ENCODE measurements at places on chromosomes 16 and 17. TPM values are rescaled to one million over a fixed set of nuclear protein-coding genes. Genes with fewer than 3 reads are reported as not detected.

GRCh38 chr17:1267471-1267943, 2.7 kb upstream of the BHLHA9 start:
- DNase-seq, result no peak

Gene TVP23A
- total RNA-seq, result not detected

GRCh38 chr17:16197276-16197675, 18.1 kb downstream of the NCOR1 start:
- no peak for DNase-seq

DNA sequence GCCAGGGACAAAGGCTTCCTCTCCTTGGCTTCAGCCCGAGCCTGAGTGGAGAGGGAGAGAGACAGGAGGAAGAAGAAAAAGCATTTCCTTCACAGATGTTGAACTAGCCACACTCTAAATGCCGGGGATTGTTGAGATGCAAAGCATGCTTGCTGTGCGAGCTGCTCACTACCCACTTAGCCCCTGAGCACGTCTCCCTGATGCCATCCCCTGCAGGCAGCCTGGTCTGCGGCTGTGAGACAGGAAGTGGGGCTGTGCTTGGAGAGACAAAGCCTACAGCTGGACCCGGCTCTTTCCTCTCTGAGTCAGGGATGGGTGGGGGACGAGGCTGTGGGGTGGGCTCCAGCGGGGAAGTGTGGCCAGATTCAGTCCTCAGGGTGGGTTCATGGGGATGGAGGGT, 13.7 kb downstream of the WNT9B start:
- no peak for DNase-seq

DNA sequence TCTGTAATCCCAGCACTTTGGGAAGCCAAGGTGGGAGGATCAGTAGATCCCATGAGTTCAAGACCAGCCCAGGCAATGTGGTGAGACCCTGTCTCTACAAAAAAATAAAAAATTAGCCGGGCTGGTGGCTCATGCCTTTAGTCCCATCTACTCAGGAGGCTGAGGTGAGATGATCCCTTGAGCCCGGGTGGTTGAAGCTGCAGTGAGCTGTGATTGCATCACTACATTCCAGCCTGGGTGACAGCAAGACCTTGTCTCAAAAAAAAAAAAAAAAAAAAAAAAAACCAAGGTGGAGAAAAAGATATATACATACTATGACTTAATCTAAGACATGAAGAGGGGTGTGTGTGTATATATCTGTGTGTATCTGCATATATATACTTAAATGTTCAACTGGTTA, 26.7 kb downstream of the BBS2 start:
- DNase-seq, result no peak

DNA sequence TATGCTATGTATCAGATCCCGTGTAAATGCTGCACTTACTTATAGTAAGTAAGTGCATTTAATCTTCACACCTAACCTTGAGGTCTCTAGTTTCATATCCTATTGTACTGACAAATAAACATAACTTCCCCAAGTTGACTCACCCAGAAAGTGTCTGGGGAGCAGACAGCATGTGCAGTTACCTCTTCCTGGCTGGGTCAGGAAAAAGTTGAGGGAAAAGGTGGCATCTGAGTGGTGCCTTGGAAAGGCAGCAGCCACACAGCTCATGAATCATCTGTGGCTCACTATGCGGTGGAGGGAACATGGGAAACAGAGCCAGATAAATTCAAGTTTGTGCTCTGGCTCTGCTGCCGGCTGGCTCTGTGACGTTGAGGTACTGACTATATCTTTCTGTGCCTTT, 382.0 kb upstream of the DYNLRB2 start:
- no peak for DNase-seq

Gene ZACN
- 0.48 TPM for total RNA-seq

GRCh38 chr16:50988441-50988840, 162.6 kb downstream of the SALL1 start:
- DNase-seq, result no peak

- no peak for DNase-seq
Measured at GRCh38 chr16:12150600-12150999, 174.1 kb downstream of the SNX29 start.

Gene MXRA7
- total RNA-seq, result 3.9 TPM

Gene EVPL
- 0.32 TPM for total RNA-seq

DNA sequence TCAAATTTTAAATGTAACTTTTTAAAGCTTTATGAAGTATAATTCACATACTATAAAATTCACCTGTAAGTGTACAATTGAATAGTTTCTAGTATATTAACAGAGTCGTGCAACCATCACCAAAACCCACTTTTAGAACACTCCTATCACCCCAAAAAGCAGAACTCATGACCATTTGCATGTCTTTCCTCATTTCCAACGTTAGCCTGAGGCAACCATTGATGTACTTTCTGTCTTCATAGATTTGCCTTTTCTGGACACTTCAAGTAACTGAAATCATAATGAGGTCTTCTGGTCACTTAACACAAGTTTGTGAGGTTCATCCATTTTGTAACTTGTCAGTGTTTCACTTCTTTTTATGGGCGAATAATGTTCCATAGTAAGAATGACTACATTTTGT, 33.2 kb downstream of the METTL16 start:
- no peak for DNase-seq

DNA sequence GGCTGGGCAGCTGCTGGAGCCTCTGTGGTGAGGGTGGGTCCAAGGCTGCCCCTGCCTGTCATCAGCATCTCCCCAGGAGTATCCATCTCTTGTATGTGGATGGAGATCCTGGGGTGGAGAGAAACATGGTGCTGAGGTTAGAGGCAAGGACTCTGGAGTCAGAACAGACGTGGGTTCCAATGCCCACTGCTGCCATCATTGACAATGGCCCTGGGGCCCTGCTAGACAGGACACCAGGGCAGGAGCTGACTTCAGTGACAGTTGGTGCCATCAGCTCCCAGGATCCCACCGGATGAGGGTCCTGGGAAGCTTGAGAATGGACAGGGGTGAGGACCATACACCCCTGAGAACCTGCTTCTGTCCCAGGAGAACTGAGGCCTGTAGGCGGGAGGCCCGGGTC, 15.6 kb downstream of the MYLK3 start:
- no peak for DNase-seq

Gene DHRS7C
- total RNA-seq, result not detected

Gene PPY
- not detected for total RNA-seq

DNA sequence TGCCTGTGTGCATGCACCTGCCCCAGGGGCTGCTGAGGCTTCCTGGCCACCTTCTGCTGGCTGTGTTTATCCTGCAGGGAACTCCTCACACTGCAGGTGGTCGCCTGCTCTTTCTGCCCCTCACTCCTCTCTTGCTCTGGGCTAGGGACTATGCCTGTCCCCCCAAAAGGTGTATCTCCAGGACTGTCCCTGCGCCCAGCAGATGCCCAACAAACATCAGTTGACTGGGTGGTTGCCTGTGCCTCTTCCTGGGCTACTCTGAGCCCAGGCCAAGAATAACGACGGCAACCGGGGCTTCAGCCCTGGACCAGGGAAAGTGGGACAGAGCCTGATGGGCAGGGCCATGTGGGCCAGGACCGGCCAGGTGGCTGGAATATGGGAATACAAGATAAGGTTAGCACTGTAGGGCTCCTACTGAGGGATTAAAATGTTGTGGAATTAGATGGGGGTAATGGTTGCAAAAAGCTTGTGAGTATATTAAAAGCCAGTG, 55.4 kb downstream of the VAC14 start:
- no peak for DNase-seq

Gene SLC12A3
- total RNA-seq, result not detected

Gene NGFR
- 0.07 TPM for total RNA-seq

Gene CBFA2T3
- not detected for total RNA-seq

DNA sequence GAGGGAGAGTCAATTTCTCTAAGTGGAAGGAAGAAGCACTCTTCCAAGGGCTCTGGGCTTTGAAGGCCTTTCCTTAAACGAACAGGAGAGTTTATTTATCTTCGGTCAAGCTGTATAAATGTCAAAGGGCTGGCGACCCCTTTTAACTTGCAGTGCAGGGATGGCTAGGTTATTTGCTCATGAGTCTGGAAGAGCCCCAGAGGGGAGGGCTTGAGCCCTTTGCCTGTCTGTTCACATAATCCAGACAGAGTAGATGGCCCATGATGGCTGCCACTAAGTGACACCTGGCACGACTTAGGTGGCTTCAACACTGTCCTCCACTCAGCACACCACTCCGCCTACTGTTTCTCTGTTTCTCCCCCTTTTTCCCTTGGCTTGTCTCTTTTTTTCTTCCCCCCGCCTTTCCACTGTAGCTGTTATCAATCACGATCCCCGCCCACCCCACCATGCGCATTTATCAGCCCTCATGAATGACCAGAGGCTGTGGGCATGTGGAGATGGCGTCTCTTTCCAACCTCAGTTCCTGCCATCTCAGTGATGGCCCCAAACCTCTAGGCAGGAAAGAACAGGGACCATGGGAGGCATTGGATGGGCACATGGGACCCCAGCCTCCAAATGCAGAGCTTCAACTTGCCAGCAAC, 408.7 kb upstream of the TNRC6C start:
- no peak for DNase-seq

DNA sequence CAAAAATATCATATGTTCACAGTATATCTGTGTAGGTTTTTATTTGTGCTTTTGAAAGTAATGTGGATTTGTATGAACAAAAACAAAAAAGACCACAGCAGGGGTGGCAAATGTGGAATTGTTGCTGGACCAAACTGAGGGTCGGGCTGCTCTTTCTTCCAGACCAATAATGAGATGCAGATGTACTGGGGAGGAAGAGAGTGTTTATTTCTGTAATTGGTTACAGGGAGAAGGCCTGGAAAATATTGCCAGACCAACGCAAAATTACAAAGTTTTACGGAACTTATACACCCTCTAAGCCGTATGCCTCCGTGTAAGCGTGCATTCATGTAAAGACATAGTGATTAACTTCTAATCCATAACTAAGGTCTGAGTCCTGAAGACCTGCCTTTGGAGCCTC, 353.9 kb upstream of the C16orf82 start:
- DNase-seq, result no peak

- DNase-seq, result no peak
Measured at GRCh38 chr17:17710728-17711541, 29.7 kb downstream of the RAI1 start.

Gene NUPR1
- total RNA-seq, result not detected

- DNase-seq, result no peak
Measured at GRCh38 chr16:82967424-82967823, 340.7 kb downstream of the CDH13 start.

GRCh38 chr17:44187131-44187899, 543 bp downstream of the TMUB2 start:
- DNase-seq, result no peak

GRCh38 chr17:527247-527646, 174.6 kb upstream of the RPH3AL start:
- DNase-seq, result no peak

DNA sequence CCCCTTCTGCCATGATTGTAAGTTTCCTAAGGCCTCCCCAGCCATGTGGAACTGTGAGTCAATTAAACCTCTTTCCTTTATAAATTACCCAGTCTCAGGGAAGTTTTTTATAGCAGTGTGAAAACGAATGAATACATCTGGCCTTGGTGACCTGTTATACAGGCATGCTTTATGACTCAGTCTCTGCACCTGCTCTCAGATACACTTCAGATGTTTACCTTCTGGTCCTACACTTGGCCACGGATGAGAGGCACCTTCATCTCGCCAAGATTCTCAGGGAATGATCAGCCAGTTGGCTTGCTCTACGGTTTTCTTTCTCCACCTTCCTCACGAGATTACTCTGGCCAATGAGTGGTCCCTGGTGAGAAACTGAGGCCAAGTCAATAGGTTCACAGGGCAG, 304.7 kb downstream of the CA10 start:
- no peak for DNase-seq

Gene HSF5
- total RNA-seq, result 0.34 TPM

DNA sequence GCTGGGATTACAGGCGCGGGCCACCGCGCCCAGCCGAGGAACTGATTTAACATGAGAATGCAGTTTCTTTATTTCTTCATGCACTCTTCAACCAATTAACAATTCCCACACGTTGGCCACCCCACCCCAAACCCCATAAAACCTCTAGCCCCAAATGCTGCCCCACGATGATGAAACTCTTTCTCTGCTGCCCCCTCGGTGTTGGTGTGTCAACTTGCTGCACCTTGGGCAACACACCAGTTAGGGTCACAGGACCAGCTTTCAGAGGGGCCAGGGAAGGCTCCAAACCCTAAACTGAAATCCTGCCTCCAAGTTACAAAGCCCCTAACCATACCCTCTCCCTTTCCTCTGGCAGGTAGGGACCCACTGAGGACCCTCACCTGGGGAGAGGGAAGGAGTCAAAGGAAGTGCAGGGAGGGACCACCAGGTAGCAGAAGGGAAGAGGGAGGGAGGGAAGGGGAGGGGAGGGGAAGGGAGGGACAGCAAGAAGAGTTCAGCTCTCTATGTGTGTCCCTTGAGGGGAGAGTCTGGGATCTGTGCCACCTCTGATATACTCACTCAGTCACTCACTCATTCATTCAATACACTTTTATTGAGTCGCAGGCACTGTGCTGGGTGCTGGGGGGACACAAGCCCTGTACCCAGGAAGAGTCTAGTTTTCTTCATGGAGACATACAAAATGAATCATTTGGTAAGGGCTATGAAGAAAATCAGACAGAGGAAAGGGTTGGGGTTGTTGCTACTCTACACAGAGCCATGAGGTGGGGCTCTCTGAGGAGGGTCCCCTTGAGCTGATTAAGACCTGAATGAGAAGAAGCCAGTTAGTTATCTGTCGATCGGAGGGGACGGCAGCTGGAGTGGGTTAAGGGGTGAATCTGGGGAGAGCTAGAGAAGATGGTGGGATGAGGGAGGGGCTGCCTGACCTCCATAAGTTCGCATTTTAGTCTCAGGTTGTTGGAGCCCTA, 3.9 kb downstream of the PLXDC1 start:
- no peak for DNase-seq

DNA sequence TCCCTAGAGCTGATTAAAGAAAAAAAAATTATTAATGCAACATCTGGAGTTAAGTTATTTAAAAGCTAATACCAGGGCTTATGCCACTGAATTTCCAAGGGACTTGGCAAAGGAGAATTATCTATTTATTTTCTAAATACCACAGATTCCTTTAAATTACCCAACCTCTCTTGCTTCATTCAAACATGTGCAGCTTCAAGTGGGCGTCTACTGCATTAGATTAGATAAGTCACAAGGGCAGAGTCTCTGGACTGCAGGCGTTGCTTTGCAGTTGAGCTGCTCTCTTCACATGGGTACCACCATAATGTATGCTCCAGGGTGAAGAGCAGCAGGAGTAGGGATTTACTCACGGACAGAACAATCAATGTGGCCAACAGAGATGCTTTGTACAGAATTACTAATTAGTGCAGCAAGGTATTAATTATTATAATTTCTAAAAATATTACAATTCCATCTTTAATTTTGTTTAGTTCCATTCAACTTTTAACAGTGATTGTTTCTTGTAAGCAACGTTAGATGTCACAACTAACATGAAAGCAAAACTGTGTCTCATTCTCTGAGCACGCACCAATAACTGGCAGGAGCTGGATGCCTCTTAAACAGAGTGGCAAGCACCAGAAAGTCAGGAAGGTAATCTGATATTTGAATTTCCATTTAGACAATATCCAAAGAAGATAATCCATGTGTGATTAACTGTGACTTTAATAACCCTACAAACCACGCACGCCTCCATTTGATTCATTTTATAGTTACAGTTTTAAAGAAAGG, 214.2 kb downstream of the STX8 start:
- DNase-seq, result no peak
